Mammary epithelial cell (primary cell): ENCODE measurements at places on chromosomes 4 and X.

DNA sequence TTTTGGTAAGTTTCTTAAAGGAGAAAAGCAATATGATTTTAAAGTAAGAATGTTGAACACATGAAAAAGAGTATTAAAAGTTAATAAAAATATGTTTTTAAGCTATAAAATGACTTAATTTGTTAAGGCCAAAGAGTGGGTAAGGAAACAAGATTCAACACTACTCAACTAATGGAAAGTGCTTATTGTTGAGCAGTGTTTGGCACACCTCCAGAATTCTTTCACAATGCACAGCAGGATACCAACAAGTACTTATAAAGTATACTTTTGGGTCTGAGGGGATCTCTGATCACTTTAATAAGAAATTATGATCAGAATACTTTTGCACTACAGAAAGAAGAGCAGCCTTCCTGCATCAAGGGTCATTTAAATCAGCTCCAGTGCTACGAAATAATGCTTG, 5.9 kb downstream of the LAMP2 start:
- DNase-seq = peak; percentile 33

DNA sequence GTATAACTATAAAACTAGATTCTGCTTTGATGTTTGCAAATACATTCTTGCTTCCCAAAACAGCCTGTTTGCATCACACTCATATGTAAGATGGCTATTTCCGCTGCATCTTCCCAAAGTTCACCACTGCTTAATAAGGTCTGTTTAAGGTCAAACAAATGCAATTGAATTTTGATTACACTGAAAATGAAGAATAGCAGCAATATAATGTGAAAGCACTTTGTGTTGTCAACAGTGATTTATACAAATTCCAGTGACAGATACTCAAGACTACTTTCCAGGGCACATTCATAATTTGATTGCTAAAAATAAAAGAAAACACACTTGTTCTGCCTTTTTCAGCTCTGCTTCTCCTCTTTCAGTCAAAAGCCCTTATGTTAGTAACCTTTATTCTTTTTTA, 8.1 kb upstream of the PGAM4 start:
- no peak for DNase-seq

DNA sequence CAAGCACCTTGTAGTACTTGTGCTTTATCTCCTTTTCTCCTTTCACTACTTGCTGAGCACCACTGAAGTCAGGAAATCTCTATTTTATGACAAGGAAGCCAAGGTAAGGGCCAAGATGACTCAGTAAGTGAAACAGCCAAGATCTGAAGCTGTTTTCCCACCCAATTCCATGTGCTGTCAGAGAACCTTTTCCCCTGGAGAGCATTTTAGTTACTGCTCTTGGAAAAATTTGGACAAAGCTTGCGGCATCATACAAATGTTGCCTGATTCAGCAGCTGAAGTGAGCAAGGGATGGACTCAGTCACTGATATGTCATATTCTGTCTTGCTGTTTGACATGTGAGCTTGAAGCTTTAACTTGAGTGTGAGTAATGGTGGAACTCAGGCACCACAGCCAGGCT, 391.4 kb downstream of the RAB28 start:
- DNase-seq = no peak

DNA sequence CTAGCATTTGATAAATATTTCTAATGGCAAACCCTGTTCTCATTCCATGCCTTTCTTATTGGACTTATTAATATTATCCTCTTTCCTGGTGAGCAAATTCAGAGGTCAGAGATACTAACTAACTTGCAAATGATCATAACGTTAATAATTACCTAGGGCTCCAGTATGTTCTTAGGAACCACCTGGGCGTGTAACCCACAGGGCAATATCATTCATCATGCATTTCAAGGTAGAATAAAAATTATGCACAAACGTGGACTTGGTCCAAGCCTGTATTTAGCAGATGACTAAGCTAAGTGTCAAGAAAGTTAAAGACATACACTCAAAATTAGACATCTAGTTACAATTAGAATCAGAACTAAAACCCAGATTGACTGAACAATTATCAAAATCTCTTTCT, 850.1 kb downstream of the TRIML1 start:
- peak; percentile 74 for DNase-seq

DNA sequence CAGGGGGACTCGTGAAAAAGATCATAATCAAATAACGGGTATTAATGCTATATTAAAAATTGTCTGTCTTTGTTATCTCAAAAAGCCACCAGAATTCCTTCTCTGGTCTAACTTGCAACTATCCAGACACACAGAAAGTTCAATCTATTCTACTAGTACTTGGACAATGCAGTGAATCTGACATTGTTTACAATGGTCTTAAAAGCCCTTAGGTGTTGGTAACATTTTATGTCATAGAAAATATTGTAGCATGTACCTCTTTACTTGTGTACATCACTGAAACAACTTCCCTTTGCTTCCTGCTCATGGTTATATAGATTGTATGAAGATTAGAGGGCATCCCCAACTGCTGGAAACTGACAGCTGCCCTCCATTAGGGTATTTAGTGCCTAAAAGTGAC, 71.1 kb upstream of the PPP3CA start:
- no peak for DNase-seq

DNA sequence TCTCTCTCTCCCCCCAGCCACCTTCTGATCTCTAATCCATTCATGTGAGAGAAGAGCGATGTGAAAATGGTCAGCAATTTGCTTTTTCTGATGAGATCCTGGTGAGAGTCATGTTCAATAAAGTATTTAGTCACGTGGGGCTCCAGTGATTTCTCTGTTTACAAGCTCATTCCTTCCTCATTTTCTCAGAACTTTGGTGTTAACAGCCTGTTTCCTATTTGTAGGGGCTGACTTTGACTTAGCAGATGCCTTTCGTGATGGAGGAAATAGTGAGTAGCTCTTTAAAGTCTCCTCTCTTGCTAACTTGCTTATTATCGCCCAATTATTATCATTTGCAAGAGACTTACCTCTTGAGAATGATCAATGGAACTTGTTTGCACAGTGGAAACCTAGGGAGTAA, 72.6 kb upstream of the CD99 start:
- no peak for DNase-seq
